SJCRH30 (cell line): ENCODE measurements at places on chromosomes 11 and 22. TPM values are rescaled to one million over a fixed set of nuclear protein-coding genes. Genes with fewer than 3 reads are reported as not detected.

OR8G1 gene
- not detected in 2 replicates for total RNA-seq

GVQW3 gene
- 5.9 and 8.5 TPM in 2 replicates for total RNA-seq

DNA sequence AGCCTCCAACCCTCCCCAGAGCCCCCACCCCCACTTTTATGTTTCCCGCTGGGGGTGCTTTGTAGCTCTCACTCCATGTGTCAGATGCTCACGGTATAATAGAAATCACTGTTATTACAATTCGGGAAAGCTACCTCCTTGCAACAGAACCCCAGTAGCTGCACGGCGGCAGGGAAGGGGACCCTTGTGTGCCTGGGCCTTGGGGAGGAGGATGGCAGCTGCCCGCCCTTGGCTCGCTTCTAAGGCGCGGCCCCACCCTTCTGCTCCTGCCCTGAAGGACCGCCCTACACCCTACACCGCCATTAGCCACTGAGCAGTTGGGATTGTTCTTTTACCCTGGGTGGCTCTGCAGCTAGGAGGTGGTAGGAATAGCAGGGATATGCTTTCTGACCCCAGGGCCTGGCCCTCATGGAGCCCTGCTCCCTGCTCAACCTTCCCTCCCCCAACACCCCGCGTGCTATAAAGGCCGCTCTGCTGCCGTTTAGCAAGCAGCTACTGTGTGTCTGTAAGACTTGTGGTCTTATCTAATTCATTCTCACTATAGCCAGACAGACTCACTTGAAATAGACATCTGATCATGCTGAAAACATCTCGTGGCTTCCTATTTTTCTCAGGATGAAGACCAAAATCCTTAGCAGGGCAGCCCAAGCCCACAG is 219.7 kb downstream of the CEP164 start:
- H3K27ac ChIP-seq = no peak overlapping the region
- no peaks in the 10 kb centered on the region for H3K4me1 ChIP-seq
- no peaks in the 10 kb centered on the region for H3K27me3 ChIP-seq
- no peak for DNase-seq
- no peak overlapping the region for H3K4me3 ChIP-seq

GDPD4 gene
- not detected in 2 replicates for total RNA-seq

- no peak overlapping the region for H3K27ac ChIP-seq
- H3K4me3 ChIP-seq = no peak overlapping the region
- DNase-seq = no peak
- H3K36me3 ChIP-seq = no peaks in the 10 kb centered on the region
- H3K4me1 ChIP-seq = no peaks in the 10 kb centered on the region
- H3K27me3 ChIP-seq = no peaks in the 10 kb centered on the region
These were observed 4.3 kb upstream of the HYOU1 start for GRCh38 chr11:119061256-119061655.

DNA sequence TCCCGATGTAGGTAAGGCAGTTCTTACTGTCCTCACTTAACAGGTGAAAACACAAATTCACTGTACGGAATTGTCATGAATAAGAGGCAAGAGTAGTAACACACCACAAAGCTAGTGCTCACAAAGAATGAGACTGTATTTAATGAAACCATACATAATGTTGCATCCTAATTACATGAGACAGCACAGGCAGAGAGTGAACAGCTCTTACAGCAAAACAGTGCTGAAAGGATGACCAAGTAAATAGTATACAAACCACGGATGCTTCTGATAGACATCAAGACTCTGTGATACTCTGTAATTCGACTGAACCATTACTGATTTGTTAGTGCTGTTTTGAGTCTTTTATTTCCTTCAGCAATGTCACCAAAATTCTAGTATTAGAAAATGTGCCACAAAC is 282.3 kb downstream of the TTC28 start:
- no peak overlapping the region for H3K27ac ChIP-seq
- no peaks in the 10 kb centered on the region for H3K27me3 ChIP-seq
- H3K36me3 ChIP-seq = no peaks in the 10 kb centered on the region
- peaks cover 7% of the 10 kb centered on the region; the same call in 1 of the 2 replicates for H3K4me1 ChIP-seq
- H3K4me3 ChIP-seq = no peak overlapping the region

SHISA8 gene
- not detected in 2 replicates for total RNA-seq

DNA sequence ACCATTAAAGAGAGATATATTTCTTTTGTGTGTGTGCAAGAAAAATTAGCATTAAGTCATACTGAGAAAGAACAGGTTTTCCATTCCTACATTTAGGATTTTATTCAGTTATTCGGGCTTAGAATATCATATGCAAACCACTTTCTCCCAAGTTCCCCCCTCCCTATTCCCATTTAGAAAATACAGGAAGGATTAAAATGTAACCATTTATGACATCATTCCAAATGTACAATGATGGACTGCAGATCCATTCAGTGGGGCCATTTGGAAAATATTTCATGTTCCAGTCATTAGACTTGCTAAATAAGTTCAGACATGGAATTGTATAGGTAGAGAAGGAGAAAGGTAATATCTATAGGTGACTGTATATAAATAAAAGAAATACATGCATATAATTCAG is 228.6 kb upstream of the MPPED2 start:
- H3K27ac ChIP-seq = no peak overlapping the region
- H3K4me3 ChIP-seq = no peak overlapping the region
- H3K27me3 ChIP-seq = no peaks in the 10 kb centered on the region
- no peak for DNase-seq
- H3K36me3 ChIP-seq = no peaks in the 10 kb centered on the region
- H3K4me1 ChIP-seq = no peaks in the 10 kb centered on the region

DNA sequence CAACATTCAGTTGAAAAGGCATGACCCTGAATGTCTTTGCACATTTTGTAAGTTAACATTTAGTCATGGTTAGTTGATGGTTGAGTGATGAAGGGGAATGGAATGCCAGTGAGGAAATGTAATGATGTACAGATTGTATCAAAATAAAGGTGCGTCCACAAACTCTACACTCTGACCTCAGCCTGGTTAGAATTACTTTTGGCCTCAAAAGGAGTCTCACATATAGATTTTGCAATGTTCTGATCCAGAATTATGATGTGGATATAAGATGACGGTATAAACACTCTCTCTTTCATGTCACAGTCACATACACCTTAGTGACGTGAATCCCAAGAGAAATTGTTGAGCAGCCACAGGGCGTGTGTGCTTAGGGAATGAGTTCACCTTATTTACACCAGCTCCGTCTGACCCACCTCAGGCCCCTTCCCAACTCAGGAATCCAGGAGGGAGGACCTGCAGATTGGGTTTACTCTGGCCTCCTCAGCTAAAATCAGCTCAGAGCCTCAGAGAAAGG is 100.1 kb downstream of the RDX start:
- H3K4me1 ChIP-seq = peaks cover 27% of the 10 kb centered on the region
- H3K27me3 ChIP-seq = no peaks in the 10 kb centered on the region
- H3K27ac ChIP-seq = peak overlapping the region; percentile 75
- H3K4me3 ChIP-seq = no peak overlapping the region
- no peak for DNase-seq

GRCh38 chr22:33851821-33852384 is 68.4 kb downstream of the LARGE1 start:
- no peak for DNase-seq
- H3K4me1 ChIP-seq = no peaks in the 10 kb centered on the region
- H3K36me3 ChIP-seq = no peaks in the 10 kb centered on the region
- H3K27ac ChIP-seq = no peak overlapping the region
